Right ventricle myocardium superior (tissue), 1 donor: ENCODE measurements at places on chromosomes 3 and 15. TPM values are rescaled to one million over a fixed set of nuclear protein-coding genes. Genes with fewer than 3 reads are reported as not detected.

The SOX14 gene
- total RNA-seq: not detected

The CLRN1 gene
- total RNA-seq: not detected

The SERPINI2 gene
- total RNA-seq: 0.40 TPM

The LRRC31 gene
- total RNA-seq: not detected

The KLHL6 gene
- 0.65 TPM for total RNA-seq

The ROBO2 gene
- 0.11 TPM for total RNA-seq

The MASP1 gene
- total RNA-seq: 144 TPM

The SPINK8 gene
- not detected for total RNA-seq

The SLC15A2 gene
- total RNA-seq: 5.0 TPM

The NRROS gene
- 2.4 TPM for total RNA-seq

DNA sequence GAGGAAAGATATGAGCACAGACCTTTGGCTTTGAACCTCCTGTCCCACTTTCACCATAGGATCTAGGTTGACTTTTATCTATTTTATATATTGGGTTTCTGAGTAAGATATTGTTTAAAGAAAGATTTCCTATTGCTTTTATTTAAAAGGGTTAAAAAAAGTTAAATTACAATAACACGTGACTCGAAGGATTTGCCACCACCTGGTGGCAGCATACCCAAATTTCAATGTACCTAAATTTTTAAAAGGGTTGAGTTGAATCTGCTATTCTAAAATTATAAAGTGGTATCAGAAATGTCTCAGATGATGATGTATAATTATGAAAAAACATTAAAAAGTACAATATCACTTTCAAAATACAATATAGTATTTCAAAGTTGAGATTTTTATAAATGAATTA is 368.4 kb downstream of the MECOM start:
- DNase-seq: no peak

DNA sequence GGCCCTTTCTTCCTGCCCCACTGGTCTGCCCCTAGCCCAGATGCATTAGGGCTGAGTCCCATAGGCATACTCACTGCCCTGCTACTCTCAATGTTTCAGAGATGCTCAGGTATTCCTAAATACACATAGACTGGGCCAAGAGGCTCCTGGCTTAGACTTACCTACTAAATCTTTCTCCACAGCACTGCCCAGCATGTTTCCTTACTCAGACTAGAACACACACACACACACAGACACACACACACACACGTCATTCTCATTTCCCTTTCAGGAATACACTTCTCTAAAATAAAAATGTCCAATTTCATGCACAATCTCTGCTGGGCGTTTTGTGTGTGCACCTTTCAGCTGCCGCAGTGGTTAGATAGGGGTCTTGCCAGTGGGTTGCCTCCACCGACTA is 175.7 kb downstream of the FAM43A start:
- no peak for DNase-seq

DNA sequence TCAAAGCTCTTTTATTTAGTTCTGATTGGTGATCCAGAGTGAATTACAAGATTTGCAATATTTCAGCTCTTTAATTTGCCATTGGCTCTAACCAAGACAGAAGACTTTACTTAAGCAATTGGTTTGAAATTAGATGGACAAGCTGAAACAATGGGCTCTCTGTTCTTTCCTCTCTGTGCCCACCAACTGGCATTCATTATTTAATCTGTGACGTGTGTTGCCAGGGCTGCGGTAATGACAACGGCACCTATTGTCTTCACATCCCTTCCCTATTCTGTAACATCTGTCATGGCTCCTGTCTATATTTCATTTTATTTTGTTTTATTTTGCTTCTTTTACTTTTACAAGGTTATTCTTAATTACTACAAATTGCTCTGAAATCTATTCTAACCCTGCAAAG is 33.9 kb downstream of the PLD1 start:
- no peak for DNase-seq

DNA sequence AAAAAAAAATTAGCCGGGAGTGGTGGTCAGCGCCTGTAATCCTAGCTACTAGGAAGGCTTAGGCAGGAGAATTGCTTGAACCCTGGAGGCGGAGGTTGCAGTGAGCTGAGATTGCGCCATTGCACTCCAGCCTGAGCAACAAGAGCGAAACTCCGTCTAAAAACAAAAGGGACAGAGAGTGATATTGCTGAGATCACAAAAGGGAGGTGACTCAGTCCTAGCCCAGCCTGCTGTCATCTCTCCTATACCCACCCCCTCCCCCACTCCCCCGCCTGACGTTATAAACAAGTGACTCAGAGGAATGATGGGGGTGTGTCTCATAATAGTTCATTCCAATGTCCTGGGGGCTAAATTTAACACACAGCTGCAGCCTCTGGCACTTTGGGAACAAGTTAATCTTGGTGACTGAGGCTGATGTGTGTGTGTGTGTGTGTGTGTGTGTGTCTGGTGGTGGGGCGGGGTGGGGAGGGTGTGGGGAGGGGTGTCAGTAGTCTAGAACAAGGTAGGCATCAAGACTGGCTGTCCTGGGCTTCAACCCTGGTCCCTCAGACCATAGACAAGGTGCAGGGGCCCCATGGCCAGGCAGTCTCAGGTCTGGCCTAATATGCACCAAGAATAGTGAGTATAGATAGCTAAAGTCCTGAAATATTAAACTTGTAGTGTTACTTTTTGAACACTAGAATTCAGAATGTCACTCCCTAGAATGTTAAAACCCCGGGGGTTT is 1.3 kb upstream of the KLHL40 start:
- peak; percentile 68 for DNase-seq

- DNase-seq: no peak
Observed at GRCh38 chr3:71086777-71087142, 496.8 kb downstream of the FOXP1 start.

- DNase-seq: no peak
Observed at GRCh38 chr3:39414421-39414907, 7.9 kb downstream of the RPSA start.

- DNase-seq: no peak
Observed at GRCh38 chr15:74208496-74208895, 5.9 kb upstream of the STRA6 start.

GRCh38 chr15:90710436-90711027 is 6.6 kb upstream of the BLM start:
- DNase-seq: no peak

DNA sequence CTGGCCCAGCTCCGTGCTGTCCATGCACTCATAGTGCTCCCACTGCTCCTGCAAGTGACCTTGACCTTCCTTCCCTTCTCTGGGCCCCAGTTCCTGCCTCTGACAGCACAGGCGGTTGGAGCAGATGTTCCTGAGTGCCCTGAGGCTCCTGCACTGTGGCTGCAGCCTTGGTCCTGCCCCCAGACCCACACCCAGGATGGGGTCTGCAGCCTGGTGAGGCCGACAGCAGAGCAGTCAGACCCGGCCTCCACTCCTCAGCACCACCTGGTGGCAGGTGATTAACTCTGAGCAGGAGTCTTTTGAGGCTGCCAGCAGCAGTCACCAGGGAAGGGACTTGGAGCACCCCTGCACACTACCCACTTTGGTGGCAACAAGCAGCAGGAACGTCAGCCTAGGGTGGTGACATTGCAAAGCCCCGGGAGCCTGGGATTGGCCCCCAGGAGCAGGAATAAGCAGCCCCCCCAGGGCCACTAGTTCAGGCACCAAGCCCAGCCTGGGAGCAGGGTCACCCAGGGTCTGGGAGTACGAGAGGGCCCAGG is 64.6 kb downstream of the CYP11A1 start:
- no peak for DNase-seq

DNA sequence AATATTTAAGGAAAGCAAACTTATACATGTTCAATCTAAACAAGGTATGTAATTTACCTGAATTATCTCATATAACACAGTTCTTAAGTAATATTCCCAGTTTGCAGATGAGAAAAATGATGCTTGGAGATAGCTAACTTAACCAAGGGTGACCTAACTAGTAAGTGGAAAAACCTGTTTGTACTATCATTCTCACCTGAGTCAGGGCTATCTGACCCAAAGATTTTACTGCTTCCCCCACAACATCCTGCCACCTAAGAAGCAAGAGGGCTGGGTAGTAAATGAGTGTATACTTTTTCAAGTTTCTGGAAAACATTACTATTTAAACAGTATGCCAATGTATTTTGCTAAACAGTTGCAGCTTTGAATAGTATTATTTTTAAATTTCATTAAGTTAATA is 10.6 kb downstream of the TP63 start:
- DNase-seq: no peak

DNA sequence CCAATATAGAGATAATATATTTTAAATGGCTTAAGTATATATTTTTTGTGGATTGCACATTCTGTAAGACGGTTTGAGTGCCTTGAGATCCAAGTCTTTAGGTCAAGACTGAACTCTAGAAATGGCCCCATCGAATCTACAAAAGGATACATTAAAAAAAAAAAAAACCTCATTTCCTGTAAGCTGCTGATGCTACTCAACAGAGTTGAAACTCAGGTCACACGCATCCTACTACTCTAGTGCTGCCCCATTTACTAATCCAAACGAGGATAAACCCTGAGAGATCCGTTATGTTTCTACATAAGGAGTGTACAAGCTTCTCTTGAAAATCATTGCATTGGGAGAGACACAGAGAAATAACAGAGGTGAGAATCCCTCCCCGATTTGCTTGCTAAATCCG is 187.3 kb downstream of the TIGIT start:
- no peak for DNase-seq

GRCh38 chr15:90862964-90863778 is 5.2 kb upstream of the FURIN start:
- no peak for DNase-seq

DNA sequence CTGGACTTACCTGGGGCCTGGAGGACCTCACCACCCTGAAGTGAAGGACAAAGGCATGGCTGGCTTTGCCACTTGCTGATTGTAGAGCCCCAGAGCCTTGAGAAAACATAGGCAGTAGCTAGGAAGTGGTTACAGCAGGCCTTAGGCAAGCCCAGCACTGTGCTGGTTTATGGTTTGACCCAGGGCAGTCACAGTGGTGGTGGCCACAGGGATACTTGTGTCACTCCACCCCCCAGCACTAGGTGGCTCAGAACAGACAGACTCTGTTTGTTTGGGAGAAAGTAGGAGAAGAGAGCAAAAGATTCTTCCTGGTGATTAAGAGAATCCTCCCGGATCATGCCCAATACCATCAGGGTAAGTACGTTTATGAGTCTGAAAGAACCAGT is 13.2 kb upstream of the COL8A1 start:
- DNase-seq: no peak

- DNase-seq: no peak
Observed at GRCh38 chr3:188476935-188477334, 323.0 kb downstream of the LPP start.

DNA sequence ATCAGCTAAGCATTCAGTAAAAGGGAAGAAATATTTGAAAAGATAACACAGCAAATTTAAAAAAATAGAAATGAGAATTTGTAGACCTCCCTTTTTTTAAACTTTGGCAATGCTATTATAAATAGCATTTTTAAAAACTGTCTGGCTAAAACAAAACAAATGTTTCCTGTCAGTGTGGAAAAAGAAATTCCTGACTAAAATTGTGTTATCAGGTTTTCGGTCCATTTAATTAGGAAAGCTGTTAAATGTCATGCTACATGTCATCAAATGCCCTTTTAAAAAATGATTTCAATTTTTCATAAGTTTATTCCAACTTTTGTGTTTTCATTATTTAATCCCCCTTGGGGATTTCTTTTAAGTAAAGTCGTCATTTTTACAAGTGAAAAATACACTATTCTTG is 29.6 kb downstream of the COL8A1 start:
- DNase-seq: no peak

GRCh38 chr3:133841196-133841595 is 35.6 kb downstream of the SRPRB start:
- DNase-seq: no peak

- DNase-seq: no peak
Observed at GRCh38 chr3:189712906-189713483, 81.8 kb downstream of the TP63 start.

GRCh38 chr15:84955089-84955848 is 26.4 kb upstream of the PDE8A start:
- DNase-seq: peak; percentile 77

DNA sequence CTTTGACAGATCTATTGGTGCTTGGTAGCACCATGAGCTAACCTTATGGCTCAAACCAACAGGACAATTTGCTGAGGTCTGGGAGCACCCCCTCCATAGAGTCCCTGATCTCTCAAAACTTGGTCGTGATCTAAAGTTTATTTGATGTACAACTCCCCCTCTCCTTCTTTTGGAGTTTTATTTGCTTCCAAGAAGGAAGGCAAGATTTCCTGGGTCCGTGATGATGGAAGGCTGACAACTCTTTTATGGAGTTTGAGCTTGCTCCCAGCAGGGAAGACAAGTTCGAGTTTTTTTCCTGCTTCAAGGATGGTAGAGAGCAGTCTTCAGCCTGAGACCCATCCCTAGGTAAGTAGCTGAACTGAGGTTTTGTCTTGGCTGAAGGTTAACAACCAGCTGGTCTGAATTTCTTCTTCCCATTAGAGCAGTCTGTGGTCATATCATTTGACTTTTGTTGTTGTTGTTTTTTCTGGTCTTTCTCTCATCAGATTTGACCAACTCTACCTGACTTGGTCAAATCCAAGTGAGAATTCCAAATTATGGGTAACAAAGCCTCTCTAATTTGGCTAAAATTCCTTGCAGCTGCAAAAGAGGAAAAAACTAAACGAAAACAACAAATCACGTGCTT is 2.8 kb upstream of the MUC20 start:
- DNase-seq: no peak

- DNase-seq: no peak
Observed at GRCh38 chr15:77282333-77282732, 137.6 kb downstream of the PEAK1 start.

- DNase-seq: no peak
Observed at GRCh38 chr3:134027631-134028030, 2.1 kb downstream of the SLCO2A1 start.

DNA sequence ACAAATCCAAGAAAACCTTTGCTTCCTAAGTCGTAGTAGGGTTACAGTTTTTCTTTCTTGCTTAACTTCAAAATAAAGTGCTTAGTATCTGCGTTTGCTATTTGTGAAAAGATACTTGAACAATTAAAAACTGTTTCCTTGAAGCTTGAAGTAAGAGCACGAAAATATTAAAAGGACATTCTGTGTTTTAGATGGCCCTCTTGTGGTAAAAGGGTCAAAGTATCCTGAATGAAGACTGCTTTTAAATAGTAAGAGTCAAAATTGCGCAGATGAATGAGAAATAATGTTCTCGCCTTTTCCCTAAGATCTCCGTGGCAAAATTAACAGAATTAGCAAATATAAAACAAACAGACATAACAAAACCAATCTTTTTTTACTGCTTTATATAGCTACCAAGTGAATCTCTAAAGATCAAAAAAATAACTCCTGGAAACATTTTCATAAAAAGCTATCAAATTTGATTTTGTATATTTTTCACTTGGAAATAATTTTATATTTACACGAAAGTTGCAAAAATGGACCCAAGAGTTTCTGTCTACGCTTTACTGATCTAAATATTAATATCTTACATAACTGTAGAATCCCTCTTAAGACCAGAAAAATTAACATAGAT is 175.4 kb downstream of the MBNL1 start:
- DNase-seq: no peak

DNA sequence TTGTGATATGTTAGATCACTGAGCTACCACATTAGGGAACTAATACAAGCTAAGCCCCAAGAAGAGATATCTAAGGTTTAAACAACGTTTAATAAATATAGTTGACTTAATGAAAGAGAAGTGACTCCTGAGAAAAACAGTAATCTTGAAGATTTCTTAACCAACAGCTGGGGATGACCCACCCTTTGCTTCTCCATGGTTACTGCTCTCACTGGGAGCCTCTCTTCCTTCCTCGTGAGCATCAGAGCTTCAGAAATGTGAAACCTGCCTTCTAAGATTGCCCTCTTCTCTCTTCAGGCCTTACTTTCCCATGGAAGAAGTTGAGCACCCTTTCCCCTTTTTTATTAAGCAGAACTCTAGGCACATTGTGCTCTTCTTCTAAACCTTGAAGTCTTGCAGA is 132.2 kb upstream of the NR2E3 start:
- DNase-seq: no peak

GRCh38 chr15:58755956-58756355 is 6.4 kb upstream of the ADAM10 start:
- DNase-seq: no peak
